ENCODE measurements at places on chromosomes 1 and 21.

GRCh38 chr21:21051109-21052055 is 53.2 kb downstream of the NCAM2 start:
- DNase-seq = no peak

- DNase-seq = peak; percentile 13
Observed at GRCh38 chr1:170707959-170708655, 44.2 kb downstream of the PRRX1 start.

GRCh38 chr1:116766616-116767469 is 12.6 kb downstream of the CD2 start:
- DNase-seq = no peak

GRCh38 chr1:182410620-182411273 is 10.3 kb upstream of the TEDDM1 start:
- no peak for DNase-seq

DNA sequence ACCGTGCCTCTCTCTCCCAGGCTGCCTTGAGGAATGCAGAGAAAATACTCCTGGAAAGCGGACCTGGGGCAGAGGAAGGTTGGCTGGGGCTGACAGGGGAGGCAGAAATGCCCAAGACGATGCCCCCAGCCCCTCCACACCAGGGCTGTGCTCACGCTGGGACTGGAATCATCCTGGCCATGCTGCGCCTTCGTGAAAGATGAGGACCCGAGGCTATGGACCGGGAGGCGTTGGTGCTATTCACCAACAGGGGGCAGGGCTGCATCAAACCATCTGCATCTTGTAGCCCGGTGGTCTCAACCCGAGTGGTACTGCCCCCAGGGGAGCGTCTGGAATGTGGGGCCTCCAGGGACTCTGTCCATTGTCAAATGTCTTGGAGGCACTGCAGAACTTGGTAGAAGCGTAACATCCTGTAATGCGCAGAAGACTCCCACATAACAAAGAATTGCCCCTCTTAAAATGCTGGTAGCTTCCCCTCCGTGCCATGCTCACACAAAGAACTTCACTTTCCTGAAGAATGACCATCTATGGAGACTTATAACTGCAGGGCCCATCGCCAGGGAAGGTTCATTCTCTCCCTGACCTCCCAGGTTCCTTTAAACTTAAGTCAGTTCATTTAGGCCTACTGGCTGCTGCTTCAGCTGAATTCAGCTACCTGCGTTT is 251.2 kb downstream of the RRAGC start:
- no peak for DNase-seq

Measured in occipital lobe (tissue), 3 donors.